Activated naive CD8-positive, alpha-beta T cell treated with anti-CD3 and anti-CD28 coated beads, Interleukin-2, amount 50 U/mL, for 24 hours (primary cell): ENCODE measurements at places on chromosomes 1 and 21.

GRCh38 chr1:52899445-52899894, 22.1 kb downstream of the ECHDC2 start:
- no peak for DNase-seq

DNA sequence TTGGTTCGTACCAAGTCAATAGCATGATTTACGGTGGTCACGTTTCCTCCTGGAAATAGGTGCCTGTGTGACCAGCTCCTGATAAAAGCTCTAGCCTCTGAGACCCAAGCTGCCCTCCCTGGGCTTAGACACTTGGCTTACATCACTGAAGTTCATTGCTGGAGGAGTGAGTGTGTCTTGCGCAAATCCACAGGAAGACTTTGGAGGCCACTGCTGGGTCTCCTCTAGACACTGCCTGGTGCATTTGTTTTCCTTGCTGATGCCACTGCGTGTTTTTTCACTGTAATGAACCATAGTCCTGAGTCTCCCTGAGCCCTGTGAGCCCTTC, 230.6 kb downstream of the DSCAM start:
- no peak for DNase-seq

- DNase-seq: no peak
These were observed 83.9 kb downstream of the FASLG start for GRCh38 chr1:172742599-172743500.

DNA sequence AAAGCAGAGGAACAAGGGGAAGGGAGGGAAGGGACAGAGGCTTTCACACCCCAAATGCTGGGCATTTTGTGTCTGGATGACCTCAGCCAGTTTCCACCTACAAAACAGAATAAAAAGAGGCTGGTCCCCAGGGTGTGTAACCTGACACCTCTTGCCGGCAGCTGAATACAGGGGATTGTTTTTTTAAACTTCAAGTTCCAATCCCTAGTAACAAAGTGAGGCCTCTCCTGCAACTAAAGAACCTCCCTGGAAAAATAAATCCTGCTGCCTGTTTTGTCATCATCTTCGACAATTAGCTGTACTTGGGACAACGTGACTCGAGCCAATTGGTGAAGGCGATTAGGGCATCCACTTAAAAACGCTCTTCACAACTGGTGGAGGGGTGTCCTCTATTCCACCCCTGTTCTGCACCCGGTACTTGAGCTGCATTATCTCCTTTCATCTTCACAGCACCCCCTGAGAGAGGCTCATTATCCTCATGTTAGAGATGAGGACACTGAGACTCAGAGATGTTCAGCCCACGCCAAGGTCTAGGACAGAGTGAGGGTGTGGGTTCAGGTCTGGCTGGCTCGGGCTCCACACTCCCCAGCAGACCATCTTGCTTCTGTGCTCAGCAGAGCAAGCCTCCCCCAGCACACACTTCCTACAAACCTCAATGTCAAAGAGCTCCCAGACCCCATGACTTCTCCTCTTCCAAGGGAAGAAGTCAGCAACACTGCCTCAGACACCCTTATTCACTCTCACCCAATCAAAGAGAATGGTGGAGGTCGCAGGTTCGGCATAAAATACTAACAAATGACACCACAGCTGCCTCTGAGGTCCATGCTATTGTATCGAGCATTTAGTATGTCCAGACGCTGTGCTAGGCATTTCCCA, 15.2 kb downstream of the ITPKB start:
- DNase-seq: no peak

- DNase-seq: no peak
These were observed 105.9 kb upstream of the POU3F1 start for GRCh38 chr1:38152351-38153065.

DNA sequence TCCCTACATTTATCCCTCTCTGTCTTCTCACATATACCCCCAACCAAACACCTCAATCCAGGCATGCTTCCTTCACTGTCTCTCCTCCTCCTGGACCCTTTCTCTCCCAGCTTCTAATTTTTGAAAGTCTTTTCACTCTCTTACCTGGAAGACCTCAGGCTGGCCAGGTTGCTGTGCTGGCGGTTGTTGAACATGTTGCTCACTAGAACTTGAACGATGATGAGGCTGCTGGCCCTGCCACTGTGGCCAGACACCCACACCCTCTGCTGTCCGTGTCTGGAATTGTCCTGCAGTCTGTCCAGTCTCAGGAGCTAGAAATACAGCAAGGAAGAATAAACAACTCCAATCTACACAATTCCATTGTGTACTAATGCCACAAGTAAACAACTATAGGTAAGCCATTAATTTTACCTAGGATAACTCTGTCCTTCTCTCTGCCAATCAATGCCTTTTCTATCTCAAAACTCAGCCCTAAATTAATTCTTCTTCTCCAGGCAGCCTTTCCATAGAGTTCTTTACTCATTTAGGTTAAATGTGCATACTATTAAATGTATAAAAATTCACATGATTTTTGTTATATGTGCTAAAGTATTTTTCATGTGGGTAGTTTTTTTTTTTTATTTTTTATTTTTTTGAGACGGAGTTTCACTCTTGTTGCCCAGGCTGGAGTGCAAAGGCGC, 5.1 kb upstream of the CTSK start:
- DNase-seq: peak; percentile 8
